Sigmoid colon (tissue), 7 donors: ENCODE measurements at places on chromosomes 3 and 15. TPM values are rescaled to one million over a fixed set of nuclear protein-coding genes. Genes with fewer than 3 reads are reported as not detected.

GRCh38 chr3:78277801-78278200 lies 1237.9 kb downstream of the ROBO2 start:
- no peak for DNase-seq

LCTL gene
- total RNA-seq = not detected

DNA sequence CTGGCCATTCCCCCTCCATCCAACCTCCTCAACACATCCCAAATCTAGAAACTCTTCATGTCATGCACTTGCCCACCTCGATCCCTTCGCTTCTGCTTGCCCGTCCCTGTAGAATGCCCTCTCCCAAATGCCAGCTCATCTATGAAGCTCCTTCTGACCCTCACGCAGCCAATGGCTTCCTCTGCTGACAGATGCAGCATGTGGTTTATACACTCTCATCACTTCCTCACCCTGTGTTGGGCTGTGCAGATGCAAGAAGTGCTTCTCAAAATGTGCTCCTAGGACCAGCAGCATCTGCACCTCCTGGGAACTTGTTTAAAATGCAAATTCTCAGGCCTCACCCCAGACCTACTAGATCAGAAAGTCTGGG lies 51.7 kb downstream of the SEMA5B start:
- DNase-seq = no peak

- no peak for DNase-seq
Observed at GRCh38 chr15:58292751-58293175, 139.0 kb upstream of the LIPC start.

DNA sequence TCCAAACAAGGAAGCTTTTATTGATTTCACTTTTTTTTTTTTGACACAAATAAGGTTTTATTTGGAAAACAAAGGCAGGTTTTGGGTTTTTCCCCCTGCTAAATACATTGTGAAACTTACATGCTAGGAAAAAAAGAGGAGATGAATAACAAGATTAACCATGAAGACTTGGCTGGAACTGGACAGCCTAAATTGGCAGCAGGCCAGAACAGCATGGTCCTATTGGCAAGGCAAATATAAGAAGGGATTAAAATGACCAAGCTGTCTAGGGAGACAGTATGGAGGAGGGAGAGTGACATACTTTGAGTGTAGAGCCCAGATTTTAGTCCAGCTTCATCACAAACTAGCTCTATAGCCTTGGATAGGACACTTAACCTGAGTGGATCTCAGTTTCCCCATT lies 63.9 kb upstream of the BBX start:
- DNase-seq = no peak

FGF7 gene
- 105 TPM for total RNA-seq
